Stimulated activated CD4-positive, alpha-beta T cell treated with anti-CD3 and anti-CD28 coated beads, Interleukin-1b, Interleukin-23, amount 100 ng/mL, for 1 hour (primary cell): ENCODE measurements at places on chromosomes 2 and 18.

DNA sequence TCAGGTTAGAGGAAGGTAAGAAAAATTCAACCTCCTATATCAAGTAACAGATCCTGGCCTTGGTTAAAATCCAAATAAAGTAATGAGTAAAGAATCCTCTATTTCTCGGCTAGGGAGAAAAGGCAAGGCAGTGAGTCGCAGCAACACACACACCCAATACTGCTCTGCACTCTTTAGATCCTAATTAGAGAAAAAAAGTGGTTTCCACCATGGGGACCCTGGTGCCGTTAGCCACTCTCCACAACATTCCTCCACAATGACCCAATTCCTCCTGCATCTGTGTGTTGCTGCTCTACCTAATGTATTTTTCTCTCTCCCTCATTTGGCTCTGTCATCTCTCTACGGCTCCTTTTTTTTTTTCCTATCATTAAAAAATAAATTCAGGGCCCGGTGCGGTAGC is 462.7 kb downstream of the METTL4 start:
- no peak for DNase-seq

GRCh38 chr2:8306530-8307351 is 375.1 kb upstream of the ID2 start:
- DNase-seq: no peak

- DNase-seq: no peak
Observed at GRCh38 chr2:132282911-132283310, 121.2 kb upstream of the ANKRD30BL start.

GRCh38 chr18:6010284-6010683 is 115.0 kb upstream of the TMEM200C start:
- no peak for DNase-seq

DNA sequence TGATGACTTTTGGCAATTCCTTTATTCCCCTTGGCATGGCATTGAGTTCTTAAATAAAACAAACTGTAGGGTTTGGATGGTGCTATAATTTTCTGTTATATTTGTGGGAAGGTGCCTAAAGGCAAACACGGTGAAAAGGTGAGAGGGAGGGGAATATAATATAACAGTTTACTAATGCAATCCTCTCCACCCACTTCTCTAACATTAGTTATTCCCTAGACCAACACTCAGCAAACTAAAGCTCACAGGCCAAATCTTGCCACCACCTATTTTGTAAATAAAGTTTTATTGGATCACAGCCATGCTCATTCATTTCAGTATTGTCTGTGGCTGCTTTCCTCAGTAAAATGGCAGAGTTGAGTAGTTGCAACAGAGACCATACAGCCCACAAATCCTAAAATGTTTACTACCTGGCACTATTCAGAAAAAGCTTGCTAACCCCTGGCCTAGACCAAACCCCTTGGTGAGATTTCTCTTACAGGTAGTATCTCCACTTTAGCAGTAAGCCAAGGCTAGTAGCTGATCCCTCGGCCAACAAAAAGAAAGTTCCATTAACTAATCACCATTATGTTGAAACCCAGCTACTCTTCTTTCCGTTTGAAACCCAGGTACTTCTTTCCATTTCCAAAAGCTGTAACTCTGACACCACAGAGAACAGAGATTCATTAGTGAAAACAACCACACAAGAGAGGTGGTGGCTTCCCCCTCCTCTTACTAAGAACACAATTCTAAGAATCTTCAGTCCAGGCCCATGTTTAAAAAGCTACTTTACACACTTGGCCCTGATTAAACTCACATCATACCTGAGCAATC is 136.1 kb upstream of the CHAC2 start:
- no peak for DNase-seq

DNA sequence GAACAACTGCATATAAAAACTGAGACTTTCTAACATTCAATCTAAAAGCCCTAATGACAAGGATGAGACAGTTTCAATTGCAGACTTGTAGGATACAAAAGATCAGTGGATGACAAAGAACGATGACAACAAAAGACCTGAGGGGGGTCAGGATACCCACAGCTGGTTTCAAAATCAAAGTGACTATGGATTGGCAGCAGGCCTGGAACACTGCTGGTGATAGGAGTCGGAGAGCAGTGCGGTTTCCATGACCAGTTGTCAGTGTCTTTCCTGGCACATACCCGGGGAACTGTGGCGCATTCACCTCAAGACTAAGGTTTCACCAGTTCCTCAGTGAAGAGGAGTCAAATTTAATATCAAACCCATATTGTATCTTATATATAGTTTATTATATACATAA is 42.0 kb downstream of the EHD3 start:
- DNase-seq: no peak

DNA sequence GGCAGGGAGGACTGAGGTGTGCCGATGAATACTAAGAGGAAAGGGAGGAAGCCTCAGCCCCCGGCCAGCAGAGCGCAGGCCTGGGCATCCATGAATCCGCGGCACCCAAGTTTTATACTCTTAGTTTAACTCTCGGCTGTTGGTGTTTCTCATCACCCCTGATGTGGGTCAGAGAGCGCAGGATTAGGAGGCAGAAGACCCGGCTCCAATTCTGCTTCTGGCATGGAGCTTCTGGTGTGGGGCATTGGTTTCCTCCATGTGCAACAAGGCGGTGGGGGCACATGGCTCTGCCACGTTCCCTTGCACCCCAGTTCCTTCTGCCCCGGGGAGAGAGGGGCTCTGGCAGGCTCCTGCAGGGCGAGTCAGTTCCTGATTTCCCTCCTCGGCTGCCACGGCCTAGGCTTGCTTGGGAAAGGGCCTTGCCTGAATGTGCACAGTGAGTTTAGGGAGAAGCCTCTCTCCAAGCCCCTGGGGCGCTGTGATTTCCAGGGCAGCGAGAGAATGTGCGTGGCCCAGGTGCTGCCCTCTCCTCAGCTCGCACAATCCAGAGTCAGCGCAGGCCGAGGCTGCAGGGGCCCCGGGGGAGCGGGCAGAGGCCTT is 36.2 kb upstream of the DNMT3A start:
- no peak for DNase-seq

GRCh38 chr2:13542061-13542460 is 825.3 kb downstream of the TRIB2 start:
- no peak for DNase-seq

DNA sequence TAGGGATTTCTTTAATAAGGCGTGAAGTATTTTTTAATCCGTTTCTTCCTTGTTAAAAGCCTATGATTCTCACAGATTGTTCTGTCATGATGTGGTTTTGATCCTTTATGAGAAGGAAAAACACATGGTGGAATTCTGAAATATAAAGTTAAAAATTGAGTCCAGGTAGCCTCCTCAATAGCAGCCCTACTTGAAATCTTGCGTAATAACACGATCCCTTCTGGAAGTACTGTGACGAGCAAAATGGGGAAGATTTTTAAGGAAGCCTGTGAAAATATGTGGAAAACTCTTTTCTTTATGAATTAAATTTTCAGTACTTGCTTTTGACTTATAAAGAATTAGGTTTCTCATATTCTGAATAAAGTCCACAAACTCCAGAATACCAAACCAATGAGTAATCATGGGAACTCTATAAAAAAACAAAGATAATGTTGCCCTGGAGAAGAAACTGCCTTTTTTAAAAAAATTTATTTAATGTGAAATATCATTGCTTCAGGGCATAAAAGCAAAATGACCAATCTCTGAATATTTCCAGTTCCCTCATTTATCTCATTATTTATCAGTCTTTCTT is 476.4 kb upstream of the ZEB2 start:
- no peak for DNase-seq

GRCh38 chr2:234846599-234847363 is 105.0 kb upstream of the SH3BP4 start:
- DNase-seq: no peak

DNA sequence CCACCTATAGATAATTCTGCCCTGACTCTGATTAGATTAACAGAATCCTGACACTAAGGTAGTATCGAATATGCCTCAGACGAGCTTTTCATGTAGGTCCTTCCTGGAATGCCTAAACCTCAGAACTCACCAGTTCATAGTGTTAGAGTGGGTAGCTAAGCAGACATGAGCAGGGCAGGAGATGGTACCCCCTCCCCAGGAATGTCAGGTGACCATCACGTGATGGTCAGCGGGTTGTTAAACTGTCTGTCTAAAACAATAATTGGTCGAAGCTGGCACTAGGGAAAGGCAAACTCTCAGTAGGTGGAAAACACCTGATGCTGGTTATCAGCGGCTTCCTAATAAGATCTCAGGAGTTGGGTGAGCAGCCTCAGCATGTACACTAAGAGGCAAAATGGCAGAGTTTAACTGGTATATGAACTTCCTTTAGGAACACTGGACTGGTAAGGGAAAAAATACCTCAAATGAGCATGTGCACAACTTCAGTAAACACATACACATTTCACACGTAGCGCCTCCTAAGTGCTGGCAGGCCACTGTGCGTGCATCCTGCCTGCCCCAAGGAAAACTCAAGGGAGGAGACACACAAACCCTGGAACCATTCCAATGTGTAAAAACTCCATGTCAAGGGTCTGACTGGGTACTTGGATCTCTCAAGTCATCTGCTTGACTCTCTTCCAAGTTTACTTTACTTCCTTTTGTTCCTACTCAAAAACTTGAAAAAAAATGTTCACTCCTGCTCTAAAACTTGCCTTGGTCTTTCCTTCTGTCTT is 339.5 kb downstream of the GULP1 start:
- no peak for DNase-seq

DNA sequence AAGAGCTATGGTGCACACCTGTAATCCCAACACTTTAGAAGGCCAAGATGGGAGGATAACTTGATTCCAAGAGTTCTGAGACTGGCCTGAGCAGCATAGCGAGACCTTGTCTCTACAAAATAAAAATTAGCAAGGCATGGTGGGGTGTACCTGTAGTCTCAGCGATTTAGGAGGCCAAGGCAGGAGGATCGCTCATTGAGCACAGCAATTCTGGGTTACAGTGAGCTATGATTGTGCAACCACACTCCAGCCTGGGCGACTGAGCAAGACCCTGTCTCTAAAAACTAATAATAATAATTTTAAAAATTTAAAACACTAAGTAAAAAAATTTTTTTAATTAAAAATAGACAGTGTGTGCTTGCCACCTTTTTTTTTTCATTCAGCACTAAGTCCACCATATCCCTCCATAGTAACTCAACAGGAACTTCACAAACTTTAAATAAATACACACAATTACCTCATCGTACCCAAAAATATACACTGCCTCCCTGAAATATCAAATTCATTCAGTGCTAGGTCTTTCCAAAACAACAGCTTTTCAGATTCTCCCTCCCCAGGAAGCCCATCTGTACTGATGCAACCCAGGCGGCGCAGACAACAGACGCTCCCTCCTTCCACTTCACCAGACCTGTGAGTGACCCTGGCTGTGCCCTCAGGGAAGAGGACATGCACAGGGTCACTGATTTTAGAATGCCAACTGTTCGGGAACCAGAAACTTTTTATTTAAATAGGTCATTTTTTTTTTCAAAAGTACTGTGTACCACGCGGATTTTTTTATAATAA is 29.6 kb downstream of the FAM168B start:
- DNase-seq: no peak

DNA sequence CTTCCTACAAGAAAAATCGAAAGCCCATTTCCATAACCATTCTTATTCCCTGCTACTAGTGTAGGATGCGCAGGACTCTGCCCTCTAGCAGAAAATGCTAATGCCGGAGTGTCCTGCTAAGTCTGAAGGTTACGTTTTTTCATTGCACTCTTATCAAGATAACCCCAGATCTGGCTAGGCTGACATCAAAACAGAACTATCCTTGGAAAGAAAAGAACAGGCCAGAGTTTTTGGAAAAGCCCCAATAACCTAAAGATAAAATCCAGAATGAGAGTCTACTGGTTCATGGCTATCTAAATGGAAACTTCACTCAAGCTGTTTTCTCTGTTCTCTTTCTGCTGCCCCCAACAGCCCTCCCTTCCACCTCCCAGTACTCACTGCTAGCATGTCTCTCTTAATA is 913 bp downstream of the RNF152 start:
- no peak for DNase-seq

GRCh38 chr18:8050616-8051329 is 483.7 kb downstream of the PTPRM start:
- DNase-seq: no peak

- DNase-seq: no peak
Observed at GRCh38 chr2:214117054-214117453, 293.8 kb upstream of the VWC2L start.

GRCh38 chr2:143548032-143548431 is 418.8 kb downstream of the ARHGAP15 start:
- no peak for DNase-seq

DNA sequence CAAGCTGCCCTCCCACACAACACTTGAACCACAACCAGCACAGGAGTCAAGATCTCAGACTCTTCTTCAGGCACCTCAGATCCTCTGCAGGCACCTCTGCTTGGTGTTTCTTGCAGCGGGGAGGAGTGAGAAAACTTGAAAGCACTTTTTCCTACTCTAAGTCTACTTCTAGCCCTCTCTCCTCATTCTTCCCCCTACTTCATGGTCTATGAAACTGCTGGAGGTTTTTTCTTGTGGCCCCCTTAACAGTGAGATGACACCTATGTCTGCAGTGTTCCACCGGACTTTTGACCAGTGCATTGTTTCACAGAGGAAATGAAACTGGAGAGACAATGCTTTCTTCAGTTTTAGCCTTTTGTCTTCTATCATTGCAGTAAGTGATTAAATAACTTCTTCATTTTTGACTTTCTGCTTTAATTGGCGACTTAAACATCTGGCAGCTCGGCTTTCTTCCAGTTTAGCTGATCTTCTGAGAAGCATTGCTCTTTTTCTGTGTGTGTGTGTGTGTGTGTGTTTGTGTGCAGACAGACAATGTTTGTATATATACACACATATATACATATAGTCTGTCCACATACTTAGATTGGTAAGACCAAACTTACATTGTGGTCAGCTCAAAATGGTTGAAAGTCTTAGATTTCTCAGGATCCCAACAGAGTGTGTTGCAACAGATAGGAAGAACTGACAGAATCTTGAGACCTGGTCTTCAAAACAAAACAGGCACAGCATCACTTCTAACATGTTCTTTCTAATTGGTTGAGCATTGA is 1474.0 kb upstream of the TMEFF2 start:
- no peak for DNase-seq

- no peak for DNase-seq
Observed at GRCh38 chr2:195486520-195486919, 170.5 kb upstream of the SLC39A10 start.

- DNase-seq: no peak
Observed at GRCh38 chr2:47221039-47221438, 65.9 kb upstream of the STPG4 start.

DNA sequence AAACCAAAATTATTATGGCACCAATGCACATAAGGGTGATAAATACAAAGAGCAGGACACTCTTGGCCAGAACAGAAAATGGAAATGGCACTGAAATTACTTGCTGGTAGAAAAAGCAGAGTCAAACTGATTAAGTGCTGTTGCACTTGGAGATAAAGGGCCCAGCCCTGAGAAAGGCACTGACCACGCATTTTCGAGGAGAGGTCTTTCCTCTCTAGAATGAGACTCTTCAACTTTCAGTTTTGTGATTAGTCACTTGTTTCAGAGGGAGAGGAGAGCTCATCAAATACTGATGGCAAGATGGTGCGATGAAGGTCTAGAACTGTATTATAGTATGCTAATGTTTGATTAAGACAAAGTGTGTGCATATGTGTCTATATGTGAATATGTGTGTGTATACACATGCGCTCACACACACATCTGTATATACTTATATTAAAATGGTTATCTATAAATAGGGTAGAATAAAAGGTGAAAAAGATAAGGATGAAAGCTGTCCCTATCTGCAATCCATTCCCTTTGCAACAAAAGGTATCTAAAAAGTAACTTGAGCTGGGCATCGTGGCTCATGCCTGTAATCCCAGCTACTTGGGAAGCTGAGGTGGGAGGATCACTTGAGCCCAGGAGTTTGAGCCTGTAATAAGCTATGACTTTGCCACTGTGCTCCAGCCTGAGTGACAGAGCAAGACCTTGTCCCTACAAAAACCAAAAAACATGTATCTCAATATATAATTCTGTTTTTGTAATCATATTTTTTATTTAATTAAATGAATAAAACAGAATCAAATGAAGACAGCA is 48.8 kb upstream of the ZDBF2 start:
- no peak for DNase-seq
